ENCODE measurements at places on chromosomes 2 and 18.

DNA sequence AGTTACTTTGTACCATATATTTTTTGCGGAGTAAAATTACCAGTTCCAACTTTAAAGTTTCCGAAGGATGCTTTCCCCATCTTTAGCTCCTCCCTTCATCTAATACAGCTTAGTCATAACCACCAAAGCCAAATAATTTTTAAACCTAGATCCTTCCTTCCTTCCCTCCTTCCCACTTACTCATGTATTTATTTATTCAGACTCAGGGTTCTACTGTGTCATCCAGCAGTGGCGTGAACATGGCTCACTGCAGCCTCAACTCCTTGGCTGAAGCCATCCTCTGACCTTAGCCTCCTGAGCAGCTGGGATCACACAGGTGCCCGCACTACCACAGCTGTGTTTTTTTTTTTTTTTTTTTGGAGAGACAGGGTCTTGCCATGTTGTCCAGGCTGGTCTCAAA lies 4.4 kb downstream of the LPIN2 start:
- DNase-seq, result no peak

- DNase-seq, result no peak
These were observed 90.6 kb downstream of the SGPP2 start for GRCh38 chr2:222514901-222515300.

GRCh38 chr2:170829036-170829435 lies 12.3 kb downstream of the GAD1 start:
- DNase-seq, result no peak

DNA sequence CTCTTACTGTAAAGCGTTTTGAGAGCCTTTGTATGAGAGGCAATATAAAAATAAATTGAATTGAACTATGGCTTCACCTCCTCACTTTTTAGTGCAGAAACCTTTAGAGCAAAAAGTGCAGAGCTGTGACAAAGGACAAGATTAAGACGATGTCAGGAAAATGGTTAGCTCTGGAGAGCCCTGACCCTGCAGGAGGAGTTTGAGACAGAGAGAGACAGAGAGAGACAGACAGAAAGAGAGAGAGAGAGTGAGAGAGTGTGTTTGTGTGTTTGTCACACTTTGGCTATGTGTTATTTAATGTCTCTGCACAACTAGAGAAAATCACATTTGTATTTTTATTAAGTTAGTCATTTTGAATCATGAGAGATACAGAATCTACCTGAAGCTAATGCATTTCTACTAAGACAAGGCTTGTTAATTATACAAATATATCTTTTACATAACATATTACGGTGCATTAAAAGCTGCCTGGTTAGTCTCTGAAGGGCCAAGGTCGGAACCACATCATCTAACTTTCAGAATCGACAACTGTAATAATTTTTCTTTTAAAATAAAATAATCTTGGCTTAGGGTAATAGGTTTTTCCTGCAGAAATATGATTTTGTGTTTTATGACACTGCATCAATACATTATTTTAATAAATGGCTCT lies 423.5 kb upstream of the ZEB2 start:
- DNase-seq, result no peak

DNA sequence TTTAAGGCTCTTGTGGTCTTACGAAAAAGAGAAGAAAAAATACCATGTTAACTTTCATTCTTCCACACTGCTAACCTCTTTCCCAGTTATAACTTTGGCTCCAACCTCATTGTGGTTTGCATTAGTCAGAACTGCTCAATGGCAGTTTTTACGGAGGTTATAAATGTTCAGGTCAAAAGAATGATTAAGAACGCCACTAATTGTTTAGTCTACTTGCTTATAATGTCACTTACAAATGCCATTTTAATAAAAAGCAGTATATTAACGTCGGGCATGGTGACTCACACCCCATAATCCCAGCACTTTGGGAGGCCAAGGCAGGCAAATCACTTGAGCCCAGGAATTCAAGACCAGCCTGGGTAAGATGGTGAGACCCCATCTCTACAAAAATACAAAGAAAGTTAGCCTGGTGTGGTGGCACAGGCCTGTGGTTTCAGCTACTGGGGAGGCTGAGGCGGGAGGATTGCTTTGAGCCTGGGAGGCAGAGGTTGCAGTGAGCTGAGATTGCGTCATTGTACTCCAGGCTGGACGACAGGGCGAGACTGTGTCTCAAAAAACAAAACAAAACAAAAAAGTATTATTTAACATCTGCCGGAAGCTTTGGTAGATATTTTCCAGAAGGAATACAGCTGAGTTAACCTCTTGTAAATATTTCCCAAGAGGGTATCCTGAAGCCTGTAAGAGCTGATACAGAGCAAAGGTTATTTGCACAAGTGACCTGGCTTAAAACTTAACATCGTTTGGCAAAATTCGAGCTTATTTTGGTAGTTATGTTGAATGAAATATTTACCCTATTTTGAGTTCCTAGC lies 5.1 kb downstream of the AGPS start:
- no peak for DNase-seq

- no peak for DNase-seq
These were observed 3.8 kb downstream of the GRB14 start for GRCh38 chr2:164617466-164617865.

DNA sequence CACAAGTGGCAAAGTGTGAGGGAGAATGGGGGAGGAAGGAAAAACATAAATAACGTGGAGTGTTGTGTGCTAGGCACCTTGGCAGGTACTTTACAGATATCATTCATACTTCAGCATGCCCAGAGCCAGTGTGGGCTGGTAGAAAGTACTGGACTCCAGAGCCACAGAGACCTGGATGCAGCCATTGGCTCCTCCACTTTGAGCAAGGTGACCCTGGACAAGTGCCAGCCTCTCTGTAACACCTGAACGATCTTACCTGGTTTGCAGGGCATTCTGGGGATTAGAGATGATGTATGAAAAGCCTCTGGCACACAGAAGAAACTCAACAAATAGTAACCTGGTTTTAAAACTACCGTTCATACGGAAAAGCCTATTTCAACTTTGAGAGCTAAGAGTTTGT lies 6.3 kb downstream of the LOXHD1 start:
- no peak for DNase-seq

GRCh38 chr2:95024371-95024770 lies 1.1 kb upstream of the MAL start:
- no peak for DNase-seq

GRCh38 chr2:114661971-114662939 lies 219.8 kb downstream of the DPP10 start:
- DNase-seq, result peak; percentile 87

GRCh38 chr18:65415098-65415497 lies 335.7 kb upstream of the CDH7 start:
- no peak for DNase-seq

DNA sequence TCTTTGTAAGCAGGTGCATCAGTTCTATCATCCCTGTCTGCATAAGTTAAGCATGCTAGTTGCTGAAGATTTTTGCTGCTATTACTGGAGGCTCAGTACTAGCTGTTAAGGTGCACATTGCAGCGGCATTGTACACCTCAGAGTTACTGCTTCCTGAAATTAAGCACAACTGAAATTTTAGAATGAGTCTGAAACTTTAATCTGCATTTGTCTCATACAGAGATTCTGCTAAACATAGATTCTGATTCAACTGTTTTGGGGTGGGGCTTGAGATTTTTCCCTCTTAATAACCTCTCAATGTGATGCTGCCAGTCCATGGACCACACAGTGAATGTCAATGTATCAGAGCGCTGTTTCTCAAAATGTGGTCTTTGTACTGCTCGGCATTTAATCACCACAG lies 585.7 kb upstream of the GCFC2 start:
- no peak for DNase-seq

DNA sequence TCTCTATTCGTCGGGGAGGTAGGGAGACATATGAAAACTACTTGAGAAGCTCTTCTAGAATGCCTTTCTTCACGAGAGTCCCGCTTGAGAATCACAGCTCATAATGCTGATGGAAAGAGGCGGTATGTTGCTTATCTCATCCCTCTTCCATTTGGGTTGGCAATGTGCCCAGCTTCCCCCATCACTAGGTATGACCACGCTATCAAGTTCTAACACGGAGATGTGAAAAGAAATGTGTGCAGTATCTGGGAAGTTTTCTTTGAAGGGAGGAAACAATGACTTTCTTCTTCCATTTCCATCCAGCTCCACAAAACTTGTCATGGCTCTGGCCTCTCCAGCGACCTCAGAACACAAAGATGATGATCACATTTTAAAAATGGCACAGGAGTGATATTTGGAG lies 742.4 kb downstream of the DCDC2C start:
- DNase-seq, result no peak

- peak; percentile 84 for DNase-seq
These were observed 52.4 kb downstream of the FAM168B start for GRCh38 chr2:131040661-131041401.

DNA sequence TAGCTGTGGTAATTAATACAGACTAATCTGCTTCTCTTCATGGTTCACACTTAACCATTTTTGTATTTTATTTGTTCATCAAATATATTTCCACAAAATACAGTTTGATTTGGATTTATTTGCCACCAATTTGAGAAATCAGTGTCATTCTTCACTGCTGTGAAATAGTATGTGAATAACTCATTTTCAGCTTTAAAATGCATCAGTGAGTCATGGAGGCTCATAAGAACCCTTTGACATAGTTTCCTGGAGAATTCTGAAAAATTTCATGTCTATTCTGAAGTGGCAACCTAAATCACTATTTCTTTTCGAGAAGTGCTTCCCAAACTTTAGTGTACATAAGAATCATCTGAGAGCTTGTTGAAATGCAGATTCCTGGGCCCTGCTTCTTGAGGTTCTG lies 1026.7 kb upstream of the ACVR2A start:
- no peak for DNase-seq

Measured in mesenteric fat pad (tissue), 1 donor.